ENCODE measurements at places on chromosomes 3 and 15.

GRCh38 chr3:111194048-111194447 lies 122.4 kb downstream of the NECTIN3 start:
- no peak for DNase-seq

GRCh38 chr3:23752126-23752525 lies 53.6 kb upstream of the UBE2E1 start:
- DNase-seq = no peak

GRCh38 chr3:128323206-128324081 lies 143.2 kb downstream of the DNAJB8 start:
- DNase-seq = no peak

DNA sequence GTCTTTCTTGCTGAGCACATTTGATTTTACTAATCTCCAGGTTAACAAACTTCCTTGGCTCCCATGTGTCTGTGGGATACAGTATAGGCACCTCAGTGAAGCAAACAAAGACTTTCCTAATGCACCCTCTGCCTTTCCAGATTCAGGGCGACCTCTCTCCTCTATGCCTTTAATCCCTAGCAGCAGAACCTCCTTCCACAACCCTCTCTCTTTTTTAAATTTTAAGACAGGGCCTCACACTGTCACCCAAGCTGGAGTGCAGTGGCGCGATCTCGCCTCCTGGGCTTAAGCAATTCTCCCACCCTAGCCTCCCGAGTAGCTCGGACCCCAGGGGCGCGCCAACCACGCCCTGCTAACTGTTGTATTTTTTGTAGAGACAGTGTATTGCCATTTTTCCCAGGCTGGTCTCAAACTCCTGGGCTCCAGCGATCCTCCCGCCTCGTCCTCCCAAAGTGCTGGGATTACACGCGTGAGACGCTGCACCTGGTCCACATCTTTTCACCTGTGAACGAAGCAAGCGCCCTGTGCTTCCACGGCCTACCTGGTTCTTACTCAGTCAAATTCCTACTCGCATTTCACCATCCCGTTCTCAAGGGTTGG lies 1.7 kb upstream of the HACD3 start:
- DNase-seq = no peak

- DNase-seq = peak; percentile 59
These were observed 2.3 kb downstream of the CHRNA3 start for GRCh38 chr15:78618490-78618934.

DNA sequence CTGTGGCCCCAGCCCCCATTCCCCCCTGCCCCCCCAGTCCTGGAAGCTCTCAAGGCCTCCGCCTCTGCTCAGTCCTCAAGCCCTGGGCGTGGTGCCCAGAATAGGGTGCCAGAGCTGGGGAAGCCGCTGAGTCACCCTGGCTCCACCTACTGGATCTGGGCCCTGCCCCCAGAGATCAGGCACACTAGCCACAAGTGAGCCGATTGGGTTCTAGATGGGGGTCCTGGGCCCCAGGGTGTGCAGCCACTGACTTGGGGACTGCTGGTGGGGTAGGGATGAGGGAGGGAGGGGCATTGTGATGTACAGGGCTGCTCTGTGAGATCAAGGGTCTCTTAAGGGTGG lies 5.7 kb downstream of the EIF4G1 start:
- no peak for DNase-seq

DNA sequence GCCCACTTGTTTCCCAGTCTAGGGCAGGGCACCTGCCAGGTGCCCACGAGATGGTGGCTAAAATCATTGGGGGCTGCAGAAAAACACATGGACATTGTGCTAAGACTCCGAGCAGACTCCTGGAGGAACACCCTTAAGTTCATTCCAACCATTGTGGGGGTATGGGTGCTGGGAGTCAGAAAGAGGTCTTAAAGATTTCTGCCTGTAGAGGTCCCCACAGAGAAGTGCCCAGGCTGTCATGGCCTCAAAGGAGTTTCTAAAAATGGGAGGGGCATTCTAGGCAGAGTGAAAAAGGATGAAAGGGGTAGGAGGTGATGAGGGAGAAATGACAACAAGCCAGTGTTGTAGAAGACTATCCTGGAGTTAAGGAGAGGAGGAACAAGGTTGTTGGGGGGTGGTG lies 17.1 kb downstream of the RBP1 start:
- DNase-seq = no peak

Measured in activated T-helper 1 cell treated with anti-CD3 and anti-CD28 coated beads, Interleukin-2, amount 50 U/mL, for 16 hours (primary cell).